Inflammatory macrophage treated with lipopolysaccharide for 4 hours (primary cell): ENCODE measurements at places on chromosomes 12 and 14.

DNA sequence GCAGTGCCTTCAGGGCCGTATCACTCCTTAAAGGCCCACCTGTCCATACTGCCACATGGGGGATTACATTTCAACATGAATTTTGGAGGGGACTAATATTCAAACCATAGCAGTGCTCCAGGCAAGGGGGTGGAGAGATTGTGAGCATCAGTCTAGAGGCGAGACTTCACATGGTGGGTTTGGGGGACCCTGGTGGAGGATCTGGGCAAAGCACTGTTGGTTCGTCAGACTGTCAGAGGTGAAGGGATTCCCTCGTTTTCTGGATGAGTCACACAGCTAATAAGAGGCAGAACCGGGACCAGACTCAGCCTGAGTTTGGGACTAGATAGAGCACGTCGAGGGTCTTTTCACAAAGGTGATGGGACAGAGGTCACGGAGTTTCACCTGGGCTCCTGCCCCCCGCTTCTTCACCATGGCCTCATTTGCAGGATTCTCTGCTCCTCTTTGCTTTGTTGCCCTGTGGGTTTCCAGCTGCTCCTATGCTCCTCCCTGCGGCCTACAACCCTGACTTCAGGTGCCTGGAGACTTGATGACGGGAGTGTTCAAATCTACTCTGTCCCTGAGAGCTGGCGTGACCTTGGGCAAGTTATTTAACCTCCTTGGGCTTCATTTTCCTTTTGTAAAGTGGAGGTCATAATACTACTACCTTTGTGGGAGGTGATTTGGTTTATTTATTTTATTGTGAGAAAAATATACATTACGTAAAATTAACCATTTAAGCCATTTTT, 41.5 kb downstream of the TEAD4 start:
- DNase-seq, result no peak

GRCh38 chr14:106635569-106635968, 1109.2 kb downstream of the TMEM121 start:
- DNase-seq, result no peak

DNA sequence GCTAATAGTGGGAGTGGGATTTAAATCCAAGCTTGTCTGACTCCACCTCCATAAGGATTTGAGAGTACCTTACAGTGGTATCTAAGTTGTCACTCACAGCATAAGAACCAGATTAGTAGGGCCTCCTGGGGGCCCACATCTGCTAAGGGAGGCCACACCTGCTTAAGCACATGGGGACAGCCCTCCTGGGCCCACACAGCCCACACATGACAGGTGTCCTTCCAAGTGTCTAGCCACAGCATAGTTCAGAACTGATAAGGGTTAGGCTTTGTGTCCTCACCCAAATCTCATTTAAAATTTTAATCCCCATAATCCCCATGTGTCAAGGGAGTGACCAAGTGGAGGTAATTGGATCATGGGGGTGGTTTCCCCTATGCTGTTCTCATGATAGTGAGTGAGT, 186.0 kb upstream of the HMGA2 start:
- no peak for DNase-seq

DNA sequence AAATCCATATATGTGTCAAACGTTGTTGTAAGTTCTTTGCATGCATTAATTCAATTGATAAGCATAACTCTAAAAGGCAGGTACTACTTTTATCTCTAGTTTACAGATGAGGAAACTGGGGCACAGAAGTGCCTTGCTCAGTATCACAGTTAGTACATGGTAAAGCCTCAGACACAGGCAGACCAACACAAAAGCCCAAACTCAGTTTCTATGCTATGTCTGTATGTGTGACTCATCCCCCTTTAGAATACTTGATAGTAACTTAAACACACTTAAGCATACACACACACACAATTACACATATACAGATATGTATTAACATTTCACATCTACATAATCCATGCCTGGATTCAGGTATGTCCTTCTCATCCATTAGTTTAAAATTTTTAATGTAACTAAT, 88.0 kb downstream of the EPS8 start:
- DNase-seq, result peak; percentile 52

- peak; percentile 4 for DNase-seq
Observed at GRCh38 chr12:85310456-85311076, 30.5 kb downstream of the ALX1 start.

GRCh38 chr12:12518919-12519318, 43.7 kb downstream of the DUSP16 start:
- DNase-seq, result no peak

- no peak for DNase-seq
Observed at GRCh38 chr12:94312378-94312777, 147.3 kb downstream of the CEP83 start.

DNA sequence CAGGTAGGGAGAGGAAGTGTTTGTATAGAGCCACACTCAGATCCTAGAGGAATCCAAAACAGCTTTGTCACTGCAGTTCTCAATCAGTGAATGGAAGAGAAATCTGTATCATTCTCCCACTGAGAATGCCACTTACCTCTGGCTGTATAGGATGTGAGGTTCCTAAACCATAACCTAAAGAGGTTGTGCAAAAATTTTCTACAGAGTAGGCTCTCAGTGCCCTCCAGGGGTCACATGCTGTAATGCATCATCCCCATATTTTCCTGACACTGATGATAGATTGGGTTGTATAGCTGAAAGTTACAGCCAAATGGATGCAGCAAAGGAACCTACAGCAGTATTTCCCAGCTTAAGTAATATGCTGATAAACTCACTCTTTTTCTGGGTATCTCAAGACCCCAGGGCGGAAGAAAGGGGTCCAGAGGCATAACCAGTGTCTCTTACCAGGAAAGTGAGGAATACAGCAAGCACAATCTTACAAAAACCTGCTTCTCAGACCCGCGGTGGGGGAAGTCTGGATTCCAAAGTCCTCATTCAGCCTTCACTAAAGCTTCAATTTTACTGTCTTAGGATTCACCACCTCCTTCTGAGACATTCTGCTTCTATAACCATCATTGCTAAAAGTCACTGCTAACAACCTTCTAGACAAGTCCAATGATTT, 3.8 kb downstream of the BCDIN3D start:
- DNase-seq, result peak; percentile 65

- no peak for DNase-seq
Observed at GRCh38 chr12:131428091-131428685, 282.7 kb upstream of the SFSWAP start.

- DNase-seq, result no peak
Observed at GRCh38 chr12:11777451-11777850, 128.0 kb downstream of the ETV6 start.

DNA sequence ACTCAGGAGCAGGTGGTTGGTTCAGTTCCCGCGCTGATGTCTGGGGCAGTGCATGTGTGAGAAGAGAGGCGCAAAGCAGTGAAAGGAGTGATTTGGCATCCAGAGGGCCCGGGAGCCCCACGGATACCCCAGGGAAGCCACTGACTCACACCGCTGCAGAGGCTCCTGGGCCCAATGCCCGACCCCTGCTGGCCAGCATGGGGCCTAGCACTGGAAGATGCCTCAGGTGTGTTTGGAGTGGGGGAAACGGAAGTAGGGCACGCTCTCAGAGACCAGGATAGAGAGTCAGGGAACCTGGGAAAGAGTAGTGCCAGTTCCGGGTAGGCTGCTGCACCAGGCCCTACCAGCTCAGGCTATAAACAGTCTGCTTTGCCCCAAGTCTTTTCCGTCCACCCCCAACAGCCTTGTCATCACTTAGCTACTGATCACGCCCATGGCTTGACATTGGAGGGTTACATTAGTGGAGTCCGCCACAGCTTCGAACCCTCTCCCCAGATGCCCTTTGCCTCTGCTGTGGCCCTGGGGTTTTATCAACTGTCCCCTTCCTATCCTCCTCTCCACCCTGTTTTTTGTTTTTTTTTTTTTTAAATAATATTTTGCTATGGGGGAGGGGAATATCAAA, 9.5 kb upstream of the CSAD start:
- no peak for DNase-seq

- no peak for DNase-seq
Observed at GRCh38 chr12:25789541-25789944, 168.9 kb upstream of the RASSF8 start.

DNA sequence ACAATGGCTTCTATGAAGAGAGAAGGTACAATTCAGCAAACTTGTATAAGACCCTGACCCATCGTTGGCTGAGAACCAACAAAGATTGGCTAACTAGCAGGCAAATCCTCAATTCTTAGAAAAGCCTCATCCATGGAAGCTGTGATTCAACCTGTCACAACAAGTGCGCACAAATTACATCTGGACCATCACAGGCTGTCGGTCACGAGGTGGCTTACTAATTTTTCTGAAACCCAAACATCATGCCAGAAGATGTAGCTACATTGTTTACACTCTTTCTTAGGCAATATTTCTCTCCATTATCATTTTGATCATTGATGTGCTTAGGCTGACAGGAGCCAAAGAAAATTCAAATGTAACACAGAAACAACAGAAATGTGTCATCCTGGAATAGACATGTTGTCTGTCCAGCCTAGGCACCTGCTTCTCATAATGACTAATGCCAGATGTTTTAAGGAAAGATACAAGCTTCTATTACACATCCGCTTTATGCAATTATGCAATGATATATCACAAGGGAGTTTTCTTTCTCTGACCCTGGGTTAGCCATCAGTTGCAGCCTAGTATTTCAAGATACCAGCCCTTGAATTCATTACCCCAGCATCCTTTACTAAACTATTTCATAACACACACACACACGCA, 92.9 kb upstream of the DIO2 start:
- DNase-seq, result no peak

GRCh38 chr14:19729763-19730162, 13.6 kb upstream of the OR4Q3 start:
- DNase-seq, result no peak

DNA sequence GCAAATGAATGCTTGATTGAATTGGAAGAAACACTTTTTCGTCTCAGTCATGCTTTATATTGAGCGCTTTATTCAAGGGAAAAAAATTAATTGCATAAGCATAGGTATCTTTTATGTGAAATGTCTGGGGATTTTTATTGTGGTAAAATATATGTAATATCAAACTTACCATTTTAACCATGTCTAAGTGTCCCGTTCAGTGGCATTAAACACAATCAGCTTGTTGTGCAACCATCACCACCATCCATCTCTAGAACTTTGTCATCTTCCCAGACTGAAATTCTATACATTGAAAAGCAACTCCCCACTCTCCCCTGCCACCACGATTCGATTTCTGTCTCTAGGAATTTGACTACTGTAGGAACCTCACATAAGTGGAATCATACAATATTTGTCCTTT, 39.8 kb downstream of the PHLDA1 start:
- DNase-seq, result no peak

GRCh38 chr12:53056296-53056695, 6.4 kb downstream of the TNS2 start:
- DNase-seq, result no peak

DNA sequence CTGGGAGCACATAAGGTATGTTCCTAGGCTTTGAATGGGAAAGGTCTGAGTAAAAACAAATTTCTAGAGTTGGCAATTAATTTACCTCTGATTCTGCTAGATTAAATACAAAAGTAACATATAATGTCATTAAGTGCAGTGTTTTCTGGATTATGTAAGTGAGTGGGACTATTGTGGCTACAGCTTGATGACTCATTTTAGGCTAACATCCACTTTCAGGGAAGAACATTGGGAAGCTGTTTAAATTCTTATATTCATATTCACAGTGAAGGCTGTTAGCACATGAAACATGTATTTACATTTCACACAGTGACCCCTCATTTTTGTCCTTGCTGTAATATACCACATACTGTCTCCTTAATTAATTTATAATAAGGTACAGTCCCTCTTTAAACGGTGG, 13.2 kb upstream of the BMAL2 start:
- peak; percentile 40 for DNase-seq

DNA sequence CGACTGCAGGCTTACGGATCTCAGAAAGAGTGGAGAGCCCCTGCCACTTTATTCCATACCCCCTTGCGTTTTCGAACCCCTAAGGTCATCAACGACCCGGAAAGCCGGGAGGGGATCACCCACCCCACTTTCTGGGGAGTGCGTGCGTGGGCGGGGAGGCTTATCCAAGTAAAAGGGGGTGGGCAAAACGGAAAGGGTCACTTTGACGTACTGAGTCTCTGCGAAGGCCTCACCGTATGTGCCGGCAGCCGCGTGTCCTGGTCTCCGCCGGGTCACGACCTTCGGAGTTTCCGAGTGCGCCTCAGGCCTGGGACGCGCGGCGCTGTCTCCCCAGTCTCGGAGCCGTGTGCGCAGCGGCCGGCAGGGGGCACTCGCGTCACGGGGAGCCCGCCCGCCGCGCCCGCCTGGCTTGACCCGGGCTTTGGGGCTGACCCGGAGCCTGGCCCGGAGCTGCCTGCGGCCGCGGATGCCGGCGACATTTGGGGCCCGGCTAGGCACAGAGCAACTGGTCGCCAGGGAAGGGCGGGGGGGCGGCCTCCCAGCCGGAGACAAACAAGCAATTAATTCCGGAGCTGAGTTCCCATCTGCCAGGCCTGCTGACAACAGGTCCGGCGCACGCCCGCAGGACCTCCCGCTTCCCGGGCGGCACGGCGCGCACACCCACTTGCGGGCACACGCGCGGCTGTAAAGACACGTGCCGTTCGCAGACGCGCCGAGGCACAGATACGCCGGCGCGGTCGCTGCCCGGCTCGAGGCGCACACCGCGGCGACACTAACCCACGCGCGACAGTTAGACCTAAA, 890 bp upstream of the KIF26A start:
- peak; percentile 58 for DNase-seq

DNA sequence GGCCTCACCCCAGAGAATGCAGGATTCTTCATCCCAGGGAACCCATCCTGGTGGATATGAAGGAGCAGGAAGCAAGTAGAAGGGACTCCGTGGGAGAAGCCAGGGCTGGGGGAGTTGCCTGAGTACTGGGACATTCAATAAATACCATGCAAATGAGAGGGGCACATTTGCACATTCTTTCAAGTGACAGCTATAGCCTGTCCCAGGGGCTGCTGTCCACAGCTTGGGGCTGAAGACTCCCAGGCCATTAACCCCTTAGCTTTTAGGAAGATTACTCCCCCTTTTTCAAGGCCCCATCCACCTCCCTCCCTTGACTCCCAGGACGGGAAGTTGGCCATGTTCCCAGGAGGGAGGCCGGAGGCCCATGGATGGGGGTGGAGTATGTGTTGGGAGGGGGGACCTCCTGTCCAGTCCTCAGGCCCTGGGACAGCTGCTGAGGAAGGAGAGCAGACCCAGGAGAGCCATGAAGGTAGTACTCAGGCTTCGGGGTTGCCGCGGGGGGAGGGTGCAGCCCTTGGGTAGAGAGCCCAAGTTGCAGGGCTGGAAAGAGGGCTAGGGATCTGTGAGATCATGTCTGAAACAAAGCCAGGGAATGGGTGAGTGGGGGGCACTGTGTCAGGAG, 974 bp upstream of the TNS2 start:
- DNase-seq, result no peak

DNA sequence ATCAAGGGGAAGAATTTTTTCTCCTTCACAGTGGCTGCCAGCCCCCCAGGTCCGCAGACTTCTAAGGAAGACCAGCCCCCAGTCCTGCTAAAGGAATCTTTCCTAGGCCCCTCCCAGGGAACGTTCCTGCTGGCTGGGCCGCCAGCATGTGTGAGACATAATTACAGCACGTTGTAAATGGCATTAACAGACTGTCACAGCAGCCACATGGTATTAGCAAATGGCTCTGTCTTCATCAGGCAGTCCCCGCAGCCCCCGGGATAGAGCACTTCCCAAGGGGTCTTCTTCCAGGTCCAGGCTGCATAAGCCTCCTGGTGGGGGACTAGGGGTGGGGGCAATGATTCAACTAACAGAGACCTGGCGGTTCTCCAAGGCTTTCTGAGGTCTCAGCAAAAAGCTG, 34.9 kb upstream of the FAM222A start:
- no peak for DNase-seq

GRCh38 chr12:28057856-28058615, 85.5 kb upstream of the PTHLH start:
- no peak for DNase-seq

GRCh38 chr14:76348898-76349297, 27.0 kb upstream of the ESRRB start:
- no peak for DNase-seq

- no peak for DNase-seq
Observed at GRCh38 chr12:125287155-125287847, 222.1 kb downstream of the AACS start.
